Fibroblast of the aortic adventitia (primary cell): ENCODE measurements at places on chromosomes 1 and 21. TPM values are rescaled to one million over a fixed set of nuclear protein-coding genes. Genes with fewer than 3 reads are reported as not detected.
A peak's percentile ranks its signal among the peaks of the same experiment; 100 is the strongest.

GLIS1 gene
- total RNA-seq = 1.6 TPM in 1 of 2 replicates, not detected in the other

KRTAP7-1 gene
- not detected in 2 replicates for total RNA-seq

DNA sequence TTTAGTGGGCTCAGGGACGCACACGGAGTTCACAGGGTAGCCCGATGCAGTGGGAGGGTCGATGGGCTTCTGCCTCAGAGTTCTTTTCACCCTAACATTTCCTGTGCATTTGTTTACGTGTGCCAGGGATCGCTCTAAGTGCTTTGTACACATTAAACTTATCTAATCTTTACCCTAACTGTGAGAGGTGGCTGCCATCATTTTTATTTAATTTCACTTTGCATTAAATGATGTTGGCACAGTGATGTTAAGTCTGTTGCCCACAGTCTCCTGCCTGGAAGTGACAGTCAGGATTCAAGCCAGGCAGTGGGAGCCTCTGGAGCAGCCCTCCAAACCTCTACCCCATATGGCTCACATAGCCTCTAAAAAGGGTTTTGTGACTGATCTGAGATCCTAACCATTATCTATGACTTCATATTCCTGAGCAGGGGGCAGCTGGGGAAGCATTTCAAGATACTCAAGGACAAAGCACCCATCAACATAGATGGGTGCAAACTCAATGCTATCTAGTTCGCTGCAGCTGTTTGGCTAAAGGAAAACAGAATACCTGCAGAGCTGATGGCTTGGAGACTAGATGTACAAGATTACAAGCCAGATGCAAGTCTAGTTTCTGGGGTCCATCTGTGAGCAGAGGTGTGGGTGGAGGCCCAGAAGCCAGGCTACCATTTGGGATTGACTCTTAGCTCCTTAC lies 303.8 kb downstream of the DISC1 start:
- DNase-seq = no peak

GRCh38 chr1:218139761-218140160 lies 145.3 kb upstream of the RRP15 start:
- no peak for DNase-seq

DNA sequence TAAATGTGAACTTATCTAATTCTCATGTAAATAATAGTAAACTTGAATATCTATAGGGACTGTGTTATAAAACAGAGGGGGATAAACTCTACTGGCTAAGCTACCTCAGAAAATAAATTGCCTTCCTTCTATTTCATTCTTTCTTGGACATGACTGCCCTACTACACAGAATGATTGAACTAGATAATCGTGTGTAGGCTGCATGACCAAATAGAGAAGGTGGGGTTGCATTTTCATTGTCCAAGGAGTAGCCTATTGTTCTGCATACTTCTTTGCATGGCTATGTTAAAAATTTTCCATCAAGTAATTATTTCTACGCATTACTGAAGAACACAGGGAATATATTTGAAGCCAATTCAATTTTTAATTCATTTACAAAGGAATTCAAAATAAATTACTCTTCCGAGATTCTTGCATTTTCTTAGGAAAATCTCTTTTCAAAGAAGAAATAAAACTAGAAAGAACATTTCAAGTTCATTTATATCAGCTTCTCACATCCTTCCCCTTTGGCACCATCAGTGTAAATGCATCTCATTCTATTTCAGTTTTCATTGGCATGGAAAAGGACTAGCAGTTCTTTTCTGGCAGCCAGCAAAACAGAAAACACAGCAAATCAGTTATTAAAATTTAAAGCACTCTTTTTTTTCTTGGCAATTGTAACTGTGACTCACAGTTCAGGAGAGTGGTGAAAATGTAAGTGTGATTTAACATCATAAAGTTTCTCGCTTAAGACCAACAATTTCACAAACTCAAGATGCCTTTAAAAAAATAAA lies 714.7 kb downstream of the NCAM2 start:
- DNase-seq = peak; percentile 79
